ENCODE measurements at places on chromosomes 1 and 21.

DNA sequence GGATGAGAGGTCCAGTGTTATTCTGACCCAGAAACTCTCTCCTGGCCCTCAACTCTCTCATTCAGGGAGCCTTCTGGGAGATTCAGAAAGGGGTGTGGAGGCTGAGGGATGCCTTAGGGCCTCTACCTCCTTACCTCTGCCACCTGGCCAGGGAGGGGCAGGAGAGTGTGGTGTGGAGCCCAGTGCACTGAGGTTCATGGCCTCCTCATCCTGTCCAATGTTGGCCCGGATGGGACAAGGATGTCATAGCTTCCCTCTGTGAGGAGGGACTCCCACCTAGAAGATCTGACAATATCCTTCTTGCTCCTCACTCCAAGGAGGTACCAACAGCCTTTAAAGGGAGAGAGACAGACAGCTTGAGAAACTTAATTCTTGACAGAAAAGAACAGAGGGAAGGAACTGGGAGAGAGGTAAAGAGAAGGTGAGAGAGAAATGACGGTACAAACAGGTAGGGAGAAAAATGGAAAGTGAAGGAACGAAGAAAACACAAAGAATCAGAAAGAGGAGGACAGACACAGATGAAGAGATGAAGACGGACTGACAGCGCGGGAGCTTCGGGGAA lies 779 bp downstream of the BEND5 start:
- DNase-seq: no peak

GRCh38 chr1:15835205-15835740 lies 12.2 kb upstream of the SPEN start:
- DNase-seq: no peak

DNA sequence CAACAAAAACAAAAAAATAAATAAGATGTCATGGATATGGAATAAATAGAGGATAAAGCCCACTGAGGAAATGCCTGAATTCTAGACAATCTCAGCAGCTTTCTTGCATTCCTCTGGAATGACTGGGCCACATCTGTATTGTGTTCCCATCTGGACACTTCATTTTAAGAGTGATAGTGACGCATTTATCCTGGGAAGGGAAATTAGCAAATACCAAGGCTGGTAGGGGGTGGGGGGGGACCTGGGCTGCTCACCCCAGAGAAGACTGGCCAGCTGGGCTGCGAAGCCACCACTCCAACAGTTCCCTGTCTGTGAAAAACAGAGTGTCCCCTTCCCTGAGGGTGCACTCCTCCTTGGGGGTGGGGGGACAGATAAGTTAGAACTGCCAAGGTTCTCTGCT lies 106.3 kb downstream of the HIVEP3 start:
- DNase-seq: no peak

GRCh38 chr1:117466761-117467160 lies 99.5 kb downstream of the MAN1A2 start:
- no peak for DNase-seq

GRCh38 chr1:78892260-78892840 lies 114.2 kb downstream of the ADGRL4 start:
- no peak for DNase-seq

- DNase-seq: no peak
Measured at GRCh38 chr21:43957128-43957571, 55.0 kb upstream of the TRAPPC10 start.

DNA sequence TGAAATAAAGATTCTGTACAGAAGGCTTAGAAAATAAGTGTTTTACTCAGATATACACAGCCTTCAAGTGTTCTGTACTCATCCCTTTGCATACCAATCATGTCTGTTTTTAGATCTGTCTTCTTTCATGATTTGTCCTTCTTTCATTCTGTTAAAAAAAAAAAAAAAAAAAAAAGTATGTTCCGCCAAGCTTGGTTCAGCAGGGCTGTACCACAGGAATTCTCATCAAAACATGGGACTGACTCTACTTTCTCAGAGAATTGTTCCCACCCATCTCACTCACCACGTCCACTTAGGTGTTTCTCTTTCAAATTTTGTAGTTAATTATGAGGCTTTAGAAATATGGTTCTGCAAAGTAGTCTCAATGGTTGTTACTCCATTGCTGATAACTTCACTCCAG lies 119.0 kb downstream of the AK5 start:
- DNase-seq: no peak

DNA sequence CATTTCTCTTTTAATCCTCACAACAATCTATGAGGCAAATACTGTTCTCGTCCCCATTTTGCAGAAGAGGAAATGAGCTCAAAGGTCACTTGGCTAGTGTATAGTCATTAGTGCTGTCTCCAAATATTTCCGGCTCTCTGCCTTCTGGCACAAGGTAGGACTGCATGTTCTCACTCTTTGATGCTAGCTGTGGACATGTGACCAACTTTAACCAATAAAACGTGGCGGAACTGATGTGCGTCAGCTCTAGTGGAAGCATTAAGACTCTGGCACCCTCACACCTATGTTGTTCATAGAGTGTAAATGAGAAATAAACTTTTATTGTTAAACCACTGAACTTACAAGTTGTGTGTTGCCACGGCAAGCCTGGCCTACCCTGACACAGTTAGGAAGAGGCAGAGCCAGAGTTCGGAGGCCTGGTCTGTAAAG lies 5.0 kb upstream of the KIF21B start:
- DNase-seq: no peak

GRCh38 chr1:226293553-226293920 lies 15.4 kb downstream of the LIN9 start:
- no peak for DNase-seq

DNA sequence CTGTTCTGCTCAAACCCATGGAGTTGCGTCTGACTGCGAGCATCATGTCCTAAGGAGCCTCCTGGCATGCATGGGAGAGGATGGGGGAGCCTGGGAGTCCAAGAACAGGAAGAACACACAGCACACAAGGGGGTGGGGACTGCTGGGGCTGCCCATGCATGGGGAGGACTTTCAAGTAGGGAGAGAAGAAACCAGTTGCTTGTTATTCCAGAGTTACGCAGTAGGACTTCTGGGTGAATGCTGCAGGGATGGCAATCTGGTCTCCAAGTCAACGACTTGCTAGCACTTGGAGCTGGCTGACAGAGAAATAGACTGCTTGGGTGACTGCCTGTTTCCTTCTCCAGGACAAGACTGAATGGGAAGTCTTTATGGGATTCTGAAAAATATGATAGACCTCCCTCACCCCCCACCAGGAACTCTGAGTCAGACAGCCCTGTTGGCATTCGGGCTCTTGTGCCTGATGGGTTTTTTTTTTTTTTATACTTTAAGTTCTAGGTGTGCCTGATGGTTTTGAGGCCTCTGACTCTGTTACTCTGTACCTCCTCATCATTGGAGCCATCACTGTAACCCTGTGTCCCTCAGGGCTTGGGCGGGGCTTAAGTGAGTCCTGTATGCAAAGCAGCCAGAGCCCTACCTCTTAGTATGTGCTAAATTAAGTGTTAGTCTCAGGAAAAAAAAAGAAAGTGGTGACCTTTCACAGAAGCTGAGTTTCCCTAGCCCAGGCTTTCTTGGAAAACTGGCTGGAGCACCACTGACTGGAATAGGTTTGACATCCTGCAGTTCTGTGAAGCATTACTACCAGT lies 30.3 kb downstream of the MAP3K21 start:
- no peak for DNase-seq

DNA sequence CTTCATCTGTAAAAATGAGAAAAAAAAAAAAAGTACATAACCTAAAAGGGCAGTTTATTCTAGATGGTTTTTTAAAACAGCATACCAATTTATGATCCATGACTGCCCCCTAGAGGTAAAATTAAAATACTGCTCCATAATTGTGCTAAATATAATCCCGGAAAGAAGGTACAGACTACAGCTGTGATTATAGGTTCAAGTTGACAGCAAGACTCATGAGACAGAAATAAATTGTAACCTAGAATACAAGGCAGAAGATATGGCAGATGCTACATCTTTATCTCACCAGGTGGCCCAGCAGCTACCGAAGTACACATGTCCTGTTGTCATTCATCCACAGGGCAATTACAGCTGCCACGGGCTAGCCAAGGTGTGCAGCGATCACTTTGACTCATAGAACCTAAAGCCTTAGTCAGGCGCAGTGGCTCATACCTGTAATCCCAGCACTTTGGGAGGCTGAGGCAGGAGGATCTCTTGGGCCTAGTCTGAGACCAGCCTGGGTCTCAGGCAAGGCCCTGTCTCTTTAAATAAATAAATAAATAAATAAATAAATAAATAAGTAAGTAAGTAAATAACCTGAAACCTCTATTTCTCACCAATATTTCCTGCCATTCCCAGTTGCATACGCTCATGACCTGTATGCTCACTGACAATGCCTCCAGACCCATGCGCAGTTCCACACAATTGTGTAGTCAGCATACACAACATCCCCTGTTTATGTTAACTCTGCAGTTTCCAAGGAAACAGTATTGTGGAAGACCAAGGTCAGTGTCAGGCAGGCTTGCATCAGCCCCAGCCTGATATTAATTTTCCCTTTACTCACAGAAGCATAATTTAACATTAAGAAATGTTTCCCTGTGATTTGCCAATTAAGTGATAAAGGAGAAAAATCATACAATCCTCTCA lies 18.3 kb upstream of the PPIE start:
- no peak for DNase-seq

DNA sequence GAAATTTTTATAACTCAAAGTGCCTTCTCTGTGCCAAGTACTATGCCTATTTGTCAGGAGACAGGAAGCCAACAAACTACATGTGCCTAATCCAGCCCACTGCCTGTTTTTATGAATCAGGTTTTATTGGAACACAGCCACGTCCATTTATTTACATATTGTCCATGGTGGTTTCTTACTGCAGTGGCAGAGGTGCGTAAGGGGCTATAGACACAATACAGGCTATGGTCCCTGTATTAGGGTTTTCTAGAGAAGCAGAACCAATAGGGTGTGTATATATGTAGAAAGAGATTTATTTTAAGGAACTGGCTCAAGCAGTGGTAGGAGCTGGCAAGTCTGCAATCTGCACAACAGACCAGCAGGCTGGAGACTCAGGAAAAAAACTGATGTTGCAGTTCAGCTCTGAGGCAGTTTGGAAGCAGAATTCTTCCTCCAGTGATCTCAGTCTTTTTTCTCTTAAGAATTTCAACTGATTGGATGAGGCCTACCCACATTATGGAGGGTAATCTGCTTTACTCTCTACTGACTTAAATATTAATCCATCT lies 15.4 kb downstream of the PPIE start:
- no peak for DNase-seq

DNA sequence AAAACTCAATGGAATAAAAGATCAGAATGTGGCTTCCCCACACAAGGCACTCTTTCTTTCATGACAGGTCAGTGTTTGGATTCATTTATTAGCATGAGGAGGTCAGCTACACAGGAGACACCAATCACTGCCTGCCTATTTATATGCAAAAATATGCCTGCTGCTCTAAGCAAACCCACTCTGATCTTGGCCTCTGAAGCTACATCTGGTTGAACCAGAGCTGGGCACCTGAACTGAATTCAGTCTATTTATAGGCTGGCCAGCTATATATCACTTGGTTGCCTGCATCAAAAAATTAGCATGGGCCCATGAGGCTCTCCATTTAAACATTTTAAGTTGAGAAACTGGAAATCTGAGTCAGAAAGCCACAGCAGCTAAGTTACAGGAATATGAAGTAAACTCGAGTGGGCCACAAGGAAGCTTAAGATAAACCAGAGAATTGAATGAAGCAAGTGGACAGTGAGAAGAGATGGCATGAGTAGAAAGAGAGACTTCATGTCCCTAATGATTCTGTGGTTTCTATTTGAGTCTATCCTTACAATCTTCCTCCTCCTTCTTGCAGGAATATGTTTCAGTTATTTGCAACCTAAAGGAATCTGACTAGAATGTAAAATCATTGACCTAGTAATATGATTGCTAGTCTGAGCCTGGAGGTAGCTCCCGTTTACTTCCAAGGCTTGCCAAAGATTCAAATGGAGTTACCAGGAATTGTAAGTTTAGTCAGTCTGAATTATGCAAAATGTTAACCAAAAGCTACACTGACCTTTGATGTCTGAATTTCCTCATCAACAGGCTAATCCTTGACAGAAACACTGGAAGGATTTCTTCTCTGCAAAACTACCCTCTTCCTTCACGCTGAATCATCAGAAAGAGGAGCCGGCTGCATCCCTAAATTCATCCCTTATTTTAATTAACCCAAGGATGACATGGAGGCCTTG lies 17.7 kb downstream of the DDAH1 start:
- no peak for DNase-seq

- DNase-seq: no peak
Measured at GRCh38 chr21:25818551-25818950, 83.8 kb downstream of the GABPA start.

DNA sequence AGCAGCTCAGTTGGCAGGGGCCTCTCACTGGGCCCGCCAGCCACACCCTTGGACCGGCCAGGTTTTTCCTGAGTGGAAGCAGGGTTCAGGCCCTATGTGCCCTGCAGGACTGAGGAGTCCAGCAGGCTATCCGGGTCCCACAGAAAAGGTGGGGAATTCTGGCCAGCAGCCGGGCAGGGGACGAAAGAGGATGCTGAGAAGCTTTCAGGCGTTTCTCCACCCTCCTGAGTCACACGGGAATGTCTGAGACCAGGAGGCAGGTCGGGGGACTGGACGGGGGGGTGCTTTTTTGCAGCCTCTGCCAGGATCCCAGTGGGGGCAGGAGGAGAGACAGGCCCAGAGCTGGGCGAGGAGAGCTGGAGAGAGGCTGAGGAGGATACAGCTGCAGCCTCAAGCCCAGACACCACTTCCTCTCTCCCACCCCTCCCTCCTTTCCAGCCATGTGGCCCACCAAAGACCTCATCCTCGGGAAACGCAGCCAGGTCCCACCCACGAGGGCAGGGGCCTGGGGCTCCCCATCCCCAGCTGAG lies 105.4 kb downstream of the SPSB1 start:
- DNase-seq: no peak

- DNase-seq: no peak
Measured at GRCh38 chr21:33339918-33340317, 15.1 kb downstream of the IFNAR1 start.

DNA sequence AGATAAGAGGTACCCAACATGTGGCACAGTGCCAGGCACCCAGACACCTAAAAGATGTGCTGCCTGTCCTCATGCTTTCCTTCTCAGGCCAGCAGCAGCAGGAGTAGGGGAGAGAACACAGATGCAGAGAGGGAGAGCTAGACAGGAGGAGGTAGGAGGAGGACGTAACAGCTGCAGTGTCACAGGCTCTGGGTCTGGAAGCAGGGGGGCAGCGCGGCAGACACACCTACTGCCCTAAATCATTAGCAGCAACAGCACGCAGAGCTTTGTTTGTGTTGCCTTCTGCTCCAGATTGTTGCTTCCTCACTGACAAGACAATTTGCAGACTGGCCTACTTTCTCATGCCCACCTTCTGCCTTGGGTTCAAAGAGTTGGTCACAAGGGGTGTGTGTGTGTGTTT lies 196.7 kb upstream of the DAB1 start:
- DNase-seq: no peak

GRCh38 chr1:202249846-202250245 lies 56.2 kb downstream of the LGR6 start:
- DNase-seq: no peak

Measured in activated T-cell treated with anti-CD3 and anti-CD28 coated beads, Interleukin-2, amount 50 U/mL, for 4 hours (primary cell).